ENCODE measurements at places on chromosomes 3 and 15.

DNA sequence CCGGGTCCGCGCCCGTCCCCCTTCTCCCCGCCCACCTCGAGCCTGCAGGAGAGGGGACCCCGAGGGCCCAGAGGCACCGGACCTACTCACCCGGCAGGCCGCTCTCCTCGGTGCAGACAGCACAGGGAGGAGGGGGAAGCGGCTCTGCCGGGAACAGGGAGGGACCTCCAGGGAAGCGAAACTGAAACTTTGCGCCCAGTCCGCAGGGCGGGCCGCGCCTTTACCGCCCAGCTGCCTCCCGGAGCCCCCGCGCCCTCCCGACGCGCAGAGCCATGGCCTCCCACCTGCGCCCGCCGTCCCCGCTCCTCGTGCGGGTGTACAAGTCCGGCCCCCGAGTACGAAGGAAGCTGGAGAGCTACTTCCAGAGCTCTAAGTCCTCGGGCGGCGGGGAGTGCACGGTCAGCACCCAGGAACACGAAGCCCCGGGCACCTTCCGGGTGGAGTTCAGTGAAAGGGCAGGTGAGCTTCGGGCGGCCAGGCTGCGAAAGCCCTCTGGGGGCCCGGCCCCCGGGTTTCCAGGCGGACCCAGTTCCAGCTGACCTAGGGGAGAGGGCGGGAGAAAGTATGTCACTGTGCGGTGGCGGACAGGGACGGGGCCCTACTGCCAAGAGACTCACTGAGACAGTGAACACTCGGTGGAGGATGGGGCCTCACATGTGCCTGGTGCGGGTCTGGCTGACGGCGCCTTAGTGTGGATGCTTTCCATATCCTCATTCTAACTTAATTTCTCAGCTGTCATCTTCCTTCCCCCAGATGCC is at the start of the genes DTX3L and PARP9:
DTX3L (plus strand) TSS at position 184 of the 758 bp plus-strand sequence; CDS start at position 273, 89 bp downstream.
PARP9 (minus strand) TSS at position 146 of the 758 bp plus-strand sequence. CDS start 4,680 bp downstream, outside the sequence.
- DNase-seq, result peak; percentile 67

GRCh38 chr15:36502509-36502908 is 76.9 kb upstream of the CDIN1 start:
- DNase-seq, result no peak

GRCh38 chr3:74801924-74802323 is 187.5 kb upstream of the CNTN3 start:
- no peak for DNase-seq

DNA sequence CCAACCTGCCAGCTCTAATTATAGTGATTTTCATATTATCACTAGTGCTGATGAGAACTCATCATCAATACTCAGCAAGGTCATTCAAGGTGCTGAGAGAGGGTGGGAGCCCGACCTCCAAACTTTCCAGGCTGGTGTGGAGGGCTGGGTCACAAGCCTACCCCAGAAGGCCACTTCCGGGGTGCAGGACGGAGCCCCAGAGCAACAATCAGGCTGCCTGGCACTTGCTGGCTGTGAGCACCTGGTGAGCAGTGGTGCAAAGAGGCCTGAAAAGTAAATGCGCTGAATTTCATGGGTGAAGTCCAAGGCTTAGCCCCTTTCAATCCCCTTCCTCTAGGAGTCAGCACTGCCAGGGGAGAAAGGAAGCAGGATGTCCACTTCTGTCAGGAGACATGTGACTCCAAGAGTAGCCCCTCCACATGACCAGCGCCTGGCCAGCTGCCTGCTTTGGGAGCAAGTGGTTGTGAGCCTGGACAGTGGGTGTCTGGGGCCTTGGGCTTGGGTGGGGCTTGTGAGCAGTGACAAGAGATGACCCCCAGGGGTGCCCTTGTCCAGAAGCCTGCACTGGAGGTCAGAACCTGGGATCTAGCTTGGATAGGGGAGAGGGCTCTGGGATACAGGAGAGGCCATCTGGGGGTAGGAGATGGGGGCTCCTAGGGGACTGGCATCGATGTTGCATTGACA is 165.0 kb upstream of the TLE3 start:
- no peak for DNase-seq

DNA sequence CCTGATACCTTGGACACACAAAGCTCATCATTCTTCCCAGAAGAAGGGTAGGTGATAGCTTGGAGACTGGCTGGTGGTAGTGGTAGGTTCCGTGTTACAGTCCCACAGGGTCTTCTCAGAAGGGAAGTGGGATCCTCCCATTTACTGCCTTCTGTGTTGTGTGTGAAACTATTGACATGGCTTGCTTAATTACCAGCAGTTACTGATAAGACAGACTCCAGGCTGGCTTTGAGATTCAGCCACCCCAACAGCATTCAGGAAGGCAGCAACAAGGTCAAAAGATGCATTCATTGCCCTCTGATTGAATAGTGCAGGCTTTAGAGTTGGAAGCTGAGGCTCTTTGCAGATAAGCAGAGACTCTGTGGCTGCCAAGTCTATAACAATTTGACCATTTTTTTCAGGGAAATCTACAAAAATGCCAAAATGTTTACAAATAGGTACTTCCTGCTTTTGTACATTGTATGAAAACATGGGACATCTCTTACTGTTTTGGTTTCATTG is 7.7 kb downstream of the ARNT2 start:
- DNase-seq, result no peak

DNA sequence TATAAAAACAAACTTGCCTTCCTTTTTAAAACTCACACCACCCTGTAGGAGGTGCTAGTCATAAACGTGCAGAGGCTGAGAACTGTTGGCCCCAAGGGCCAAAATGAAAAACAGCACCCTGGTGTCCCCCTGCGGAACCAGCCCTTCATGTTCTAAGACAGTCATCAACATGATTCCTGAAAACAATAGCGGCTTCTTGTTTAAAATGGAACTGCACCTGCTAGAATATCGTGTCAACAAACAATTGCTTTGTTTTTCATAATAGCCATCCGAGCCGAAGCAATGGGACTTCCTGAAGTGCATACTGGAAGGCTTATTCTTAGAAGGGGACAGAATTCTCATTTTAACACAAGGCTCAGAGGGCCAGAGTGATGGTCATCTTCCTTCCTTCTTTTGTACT is 43.7 kb downstream of the MECOM start:
- no peak for DNase-seq

- no peak for DNase-seq
Measured at GRCh38 chr15:31396881-31397560, 70.4 kb downstream of the KLF13 start.

DNA sequence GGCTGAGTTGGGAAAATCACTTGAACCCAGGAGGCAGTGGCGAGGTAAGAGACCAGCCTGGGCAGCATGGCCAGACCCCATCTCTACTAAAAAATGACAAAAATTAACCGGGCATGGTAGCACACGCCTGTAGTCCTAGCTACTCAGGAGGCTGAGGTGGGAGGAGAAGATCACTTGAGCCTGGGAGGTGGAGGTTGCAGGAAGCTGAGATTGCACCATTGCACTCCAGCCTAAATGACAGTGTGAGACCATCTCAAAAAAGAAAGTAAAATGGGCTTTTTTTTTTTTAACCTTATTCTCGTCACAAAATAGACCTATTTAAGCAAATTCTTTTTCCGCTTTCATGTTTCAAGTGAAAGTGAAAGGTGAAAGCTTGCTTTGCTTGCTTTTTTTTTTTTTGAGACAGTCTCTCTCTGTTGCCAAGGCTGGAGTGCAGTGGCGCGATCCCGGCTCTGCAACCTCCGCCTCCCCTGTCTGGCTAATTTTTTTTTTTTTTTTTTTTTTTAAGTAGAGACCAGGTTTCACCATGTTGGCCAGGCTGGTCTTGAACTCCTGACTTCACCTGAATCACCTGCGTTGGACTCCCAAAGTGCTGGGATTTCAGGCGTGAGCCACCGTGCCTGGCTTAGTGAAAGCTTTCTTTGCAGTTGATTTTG is 3.6 kb downstream of the PDIA3 start:
- no peak for DNase-seq

GRCh38 chr3:170507063-170507462 is 78.8 kb downstream of the SLC7A14 start:
- DNase-seq, result no peak

- DNase-seq, result no peak
Measured at GRCh38 chr15:70210076-70210475, 112.4 kb upstream of the TLE3 start.

GRCh38 chr15:92069308-92070250 is 216.1 kb downstream of the SLCO3A1 start:
- DNase-seq, result no peak

- no peak for DNase-seq
Measured at GRCh38 chr15:47806008-47806407, 88.7 kb downstream of the SEMA6D start.

DNA sequence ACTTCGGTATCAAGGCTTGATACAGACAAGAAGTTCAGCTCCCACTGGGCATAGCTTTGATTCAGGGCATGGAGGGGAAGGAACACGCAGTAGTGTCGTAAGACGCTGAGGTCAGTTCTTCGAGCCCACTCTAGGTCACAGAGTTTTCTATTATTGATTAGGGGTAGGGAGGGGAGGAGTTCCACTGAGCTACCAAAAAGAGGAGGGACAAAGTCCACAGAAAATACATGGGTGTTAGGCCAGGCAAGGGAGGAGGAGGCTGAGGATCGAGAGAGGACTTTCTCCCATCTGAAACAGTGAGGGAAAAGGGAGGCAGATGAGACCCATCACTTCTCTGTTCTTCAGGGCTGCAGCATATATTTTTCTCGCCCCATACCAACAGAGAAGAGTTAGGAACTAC is 75.1 kb upstream of the GUCA1C start:
- DNase-seq, result no peak

DNA sequence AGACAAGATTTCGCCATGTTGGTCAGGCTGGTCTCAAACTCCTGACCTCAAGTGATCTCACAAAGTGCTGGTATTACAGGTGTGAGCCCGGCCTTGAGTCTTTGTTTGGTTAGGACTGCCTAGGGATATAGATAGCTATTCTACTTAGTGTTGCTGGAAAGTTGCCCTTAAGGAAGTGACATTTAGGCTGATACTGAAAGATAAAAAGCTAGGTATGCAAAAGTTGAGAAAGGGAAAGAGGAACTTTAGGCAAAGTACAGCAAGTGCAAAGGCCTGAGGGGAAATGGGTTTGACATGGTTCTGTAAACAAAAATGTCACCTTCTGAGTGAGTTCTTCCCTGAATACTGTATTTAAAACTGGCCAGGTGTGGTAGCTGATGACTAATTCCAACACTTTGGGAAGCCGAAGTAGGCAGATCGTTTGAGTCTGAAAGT is 111.5 kb downstream of the ZNF609 start:
- no peak for DNase-seq

GRCh38 chr15:29968099-29968894 is 114.5 kb upstream of the GOLGA8J start:
- DNase-seq, result no peak

- no peak for DNase-seq
Measured at GRCh38 chr15:66843581-66843980, 141.5 kb downstream of the SMAD6 start.

DNA sequence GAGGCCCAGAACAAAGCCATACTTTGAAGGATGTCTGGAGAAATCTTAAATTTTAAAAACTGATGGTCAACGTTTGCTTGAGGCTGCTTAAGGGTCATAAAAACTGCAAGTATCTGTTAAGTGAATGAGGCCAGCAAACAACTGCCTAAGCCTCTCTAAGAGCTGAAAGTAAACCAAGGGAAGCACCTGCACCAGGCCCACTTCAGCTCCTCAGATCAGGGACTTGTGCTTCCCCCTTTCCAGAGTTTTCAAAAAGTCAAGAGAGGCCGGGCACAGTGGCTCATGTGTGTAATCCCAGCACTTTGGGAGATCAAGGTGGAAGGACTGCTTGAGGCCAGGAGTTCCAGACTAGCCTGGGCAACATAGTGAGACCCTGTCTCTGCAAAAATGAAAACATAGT is 9.1 kb downstream of the FBXL22 start:
- no peak for DNase-seq

DNA sequence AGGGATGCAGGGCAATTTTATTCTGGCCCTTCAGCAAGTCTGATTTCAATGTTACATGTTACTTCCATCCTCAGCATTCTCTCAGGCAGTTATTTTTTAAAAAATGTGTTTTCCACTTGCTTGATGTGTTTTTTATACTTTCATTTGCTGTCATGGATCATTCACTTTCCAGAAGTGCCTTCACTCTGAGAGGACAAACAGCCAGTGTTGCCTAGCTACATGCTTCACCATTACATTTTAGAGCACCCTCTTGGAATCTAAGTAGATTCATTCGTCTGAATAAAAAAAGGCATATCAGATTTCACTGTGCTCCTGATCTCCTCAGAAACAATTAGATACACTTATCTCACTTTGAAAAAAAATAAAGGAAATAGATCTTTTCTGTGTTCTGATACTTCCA is 93.6 kb upstream of the POU1F1 start:
- DNase-seq, result no peak

- DNase-seq, result no peak
Measured at GRCh38 chr3:139675327-139675726, 2.4 kb downstream of the NMNAT3 start.

GRCh38 chr3:98776140-98776493 is 13.0 kb downstream of the ST3GAL6 start:
- DNase-seq, result no peak

DNA sequence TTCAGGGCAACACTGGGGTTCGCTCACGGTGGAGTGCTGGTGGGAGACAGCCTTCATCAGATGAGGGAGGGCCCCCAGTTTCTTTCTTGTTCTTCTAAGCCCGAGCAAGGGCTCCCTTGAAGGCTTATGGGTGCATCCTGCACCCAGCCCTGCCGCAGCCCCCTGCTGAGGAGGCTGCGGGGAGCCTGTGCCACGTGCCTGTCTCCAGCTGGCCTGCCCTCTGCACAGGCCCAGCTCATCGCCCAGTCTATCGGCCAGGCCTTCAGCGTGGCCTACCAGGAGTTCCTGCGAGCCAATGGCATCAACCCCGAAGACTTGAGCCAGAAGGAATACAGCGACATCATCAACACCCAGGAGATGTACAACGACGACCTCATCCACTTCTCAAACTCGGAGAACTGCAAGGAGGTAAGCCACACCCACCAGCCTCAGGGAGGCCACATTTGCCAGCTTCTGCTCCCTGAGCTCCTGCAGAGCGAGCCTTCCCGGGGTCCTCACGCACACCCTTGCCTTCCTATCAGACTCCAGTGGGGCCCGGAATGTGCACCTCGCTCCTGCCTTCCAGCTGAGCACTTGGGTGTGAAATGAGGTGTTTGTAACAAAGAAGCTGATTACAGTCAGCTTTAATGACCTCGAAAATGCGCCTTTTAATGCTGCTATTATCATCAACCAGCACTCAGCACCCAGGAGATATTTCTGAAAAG is 164.3 kb downstream of the NSMCE3 start:
- DNase-seq, result no peak

GRCh38 chr15:87849181-87849580 is 407.4 kb downstream of the NTRK3 start:
- no peak for DNase-seq

DNA sequence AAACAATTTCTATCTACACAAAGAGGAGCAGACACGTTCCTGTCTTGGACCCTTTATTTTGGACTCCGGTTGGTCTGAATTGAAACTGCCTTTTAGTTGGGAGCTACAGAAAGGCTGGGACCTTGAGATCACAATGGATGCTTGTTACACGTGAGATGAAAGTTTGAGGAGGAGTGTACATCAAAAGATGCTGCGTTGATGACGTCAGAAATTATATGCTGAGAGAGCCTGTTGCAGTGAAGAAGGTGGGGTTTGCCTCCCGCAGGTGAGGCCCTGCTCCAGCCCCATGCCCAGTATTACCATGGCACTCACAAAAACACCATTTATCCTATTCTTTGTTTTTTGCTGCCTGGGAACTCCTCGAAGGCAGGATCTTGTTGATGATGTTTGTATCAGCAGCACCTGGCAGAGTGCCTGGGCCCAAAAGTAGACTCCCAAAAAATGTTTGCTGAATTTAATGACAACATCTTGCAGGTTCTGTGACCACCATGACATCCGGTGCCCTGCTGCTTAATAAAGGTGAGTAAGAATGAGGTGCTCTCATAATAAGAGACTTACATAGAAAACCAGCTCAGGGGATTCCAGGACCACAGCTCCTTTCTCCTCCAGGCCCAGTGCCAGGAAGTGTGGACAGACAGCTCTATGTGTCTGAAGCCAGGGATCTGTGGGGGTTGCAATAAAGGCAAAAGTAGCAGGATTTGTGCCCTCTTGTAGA is 136.1 kb upstream of the UBE2E1 start:
- DNase-seq, result no peak
